ENCODE measurements at places on chromosomes 12 and 14.

DNA sequence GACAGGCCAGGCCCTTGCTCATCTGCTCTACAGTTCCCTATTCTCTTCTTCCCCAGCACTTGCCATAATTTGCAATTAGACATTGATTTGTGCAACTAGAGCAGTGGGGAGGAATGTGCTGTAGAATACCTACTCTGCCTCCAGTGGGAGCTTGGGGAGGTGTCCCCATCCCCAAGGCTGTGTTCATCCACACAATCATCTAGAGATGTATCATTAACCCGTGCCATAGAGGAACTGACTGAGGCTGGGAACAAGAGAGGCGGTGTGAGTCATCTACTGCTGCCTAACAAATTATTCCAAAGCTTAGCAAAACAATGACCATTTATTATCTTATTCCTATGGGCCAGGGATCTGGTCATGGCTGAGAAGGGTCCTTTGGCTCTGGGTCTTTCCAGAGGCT, 5.1 kb upstream of the OTUB2 start:
- no peak for DNase-seq

DNA sequence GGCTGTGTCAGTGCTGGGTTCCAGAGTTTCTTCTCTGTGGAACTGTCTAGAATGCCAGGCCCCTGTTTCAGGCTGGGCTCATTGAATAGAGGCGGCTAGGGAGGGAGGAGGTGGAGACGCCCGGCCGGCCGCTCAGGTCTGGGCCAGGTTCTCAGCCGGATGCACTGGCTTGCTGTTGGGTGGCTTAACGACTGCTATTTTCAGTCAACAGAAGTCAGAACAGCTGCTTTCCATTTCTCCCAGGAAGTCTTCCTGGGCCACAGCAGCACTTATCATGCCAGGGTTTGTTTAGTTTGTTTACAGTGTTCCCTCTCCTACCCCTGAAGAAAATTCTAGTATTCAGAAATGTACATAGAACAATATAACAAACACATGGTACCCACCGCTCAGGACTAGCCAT, 26.0 kb upstream of the VPS37B start:
- DNase-seq = no peak

- no peak for DNase-seq
These were observed 19.0 kb downstream of the GALNT9 start for GRCh38 chr12:132310181-132311040.

- DNase-seq = no peak
These were observed 180.3 kb downstream of the IPO8 start for GRCh38 chr12:30515351-30515750.

DNA sequence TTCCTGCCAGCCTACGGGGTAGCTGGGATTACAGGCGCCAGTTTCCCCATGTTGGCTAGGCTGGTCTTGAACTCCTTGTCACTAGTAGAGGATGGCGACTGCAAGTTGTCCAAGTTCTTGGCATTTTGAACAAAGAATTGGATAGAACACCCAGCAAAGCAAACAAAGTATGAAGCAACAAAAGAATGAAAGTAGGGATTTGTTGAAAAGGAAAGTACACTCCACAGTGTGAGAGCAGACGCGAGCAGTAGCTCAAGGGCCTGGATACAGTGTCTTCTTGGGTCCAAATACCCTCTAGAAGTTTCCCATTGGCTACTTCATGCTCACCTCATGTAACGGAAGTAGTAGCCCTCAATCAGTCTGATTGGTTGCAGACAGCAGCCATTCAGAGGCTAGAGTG, 152.2 kb downstream of the CCER1 start:
- no peak for DNase-seq

DNA sequence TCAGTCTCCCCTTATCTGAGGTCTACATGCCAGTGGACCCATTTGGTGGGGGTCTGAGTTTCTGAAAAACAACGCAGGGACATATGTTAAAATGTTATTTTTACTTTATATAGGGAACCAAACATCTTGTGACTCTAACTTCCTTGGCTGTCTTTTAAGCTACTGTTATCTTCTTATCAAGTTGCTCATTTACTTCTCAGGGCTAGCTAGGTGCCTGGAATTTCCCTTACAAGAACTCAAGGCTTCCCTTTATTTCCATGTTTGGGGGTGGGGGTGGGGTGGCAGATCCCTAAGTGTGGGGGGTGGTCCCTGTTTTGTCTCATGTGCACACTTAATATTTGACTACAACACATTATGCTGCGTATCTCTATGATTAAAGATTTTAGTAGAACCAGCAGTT, 31.6 kb downstream of the PPP1R36 start:
- DNase-seq = no peak

GRCh38 chr14:21852775-21853174, 179.2 kb upstream of the OR4E1 start:
- DNase-seq = no peak
